ENCODE measurements at places on chromosomes 5 and 9.

GRCh38 chr9:116873937-116874914, 187.1 kb downstream of the TRIM32 start:
- no peak for DNase-seq

DNA sequence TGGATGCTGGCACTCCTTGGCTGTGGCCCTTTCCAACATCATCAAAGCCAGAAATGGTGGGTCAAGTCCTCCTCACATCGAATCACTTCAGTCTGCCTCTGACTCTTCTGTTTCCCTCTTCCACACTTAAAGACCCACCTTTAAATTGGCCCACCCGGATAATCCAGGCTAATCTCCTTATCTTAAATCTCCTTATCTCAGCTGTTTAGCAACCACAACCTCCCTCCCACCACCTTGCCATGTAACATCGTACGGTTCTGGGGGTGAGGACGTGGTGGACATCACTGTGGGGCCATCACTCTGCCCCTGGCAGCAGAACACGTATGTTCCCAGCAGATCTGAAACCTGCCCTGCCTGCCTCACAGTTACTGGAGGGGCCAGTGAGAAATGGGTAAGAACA, 11.5 kb downstream of the IGFBPL1 start:
- DNase-seq: no peak

DNA sequence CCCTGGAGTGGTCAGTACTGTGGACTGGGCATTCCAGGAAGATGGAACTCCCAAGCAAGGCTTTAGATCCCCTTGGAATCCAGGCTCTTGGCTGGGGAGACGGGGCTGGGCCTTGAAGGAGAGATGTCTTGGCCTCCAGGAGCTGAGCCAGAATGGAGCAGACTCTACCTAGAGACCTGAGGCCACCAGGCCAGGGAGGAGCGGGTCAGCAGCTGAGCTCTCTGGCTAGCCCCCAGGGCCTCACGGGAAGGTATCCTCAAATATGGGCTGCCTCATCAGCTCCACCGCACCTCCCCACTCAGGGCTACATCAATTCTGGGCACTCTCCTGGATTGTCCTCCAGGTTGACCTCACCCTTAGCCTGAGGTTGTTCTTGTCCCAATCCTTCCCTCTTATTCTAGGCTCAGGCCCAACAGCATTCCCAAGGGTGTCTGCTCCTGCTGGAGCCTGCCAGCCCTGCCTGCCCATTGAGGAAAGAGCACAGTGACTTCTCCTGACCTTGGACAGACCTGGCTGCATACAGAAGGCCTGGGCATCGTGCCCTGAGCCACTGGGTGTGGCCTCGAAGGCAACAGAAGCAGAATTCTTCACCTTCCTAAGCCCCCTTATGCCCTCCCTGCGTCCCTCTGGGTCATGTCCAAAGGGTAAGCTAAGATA, 3.0 kb upstream of the PDLIM4 start:
- DNase-seq: no peak

GRCh38 chr5:8505196-8505595, 636.2 kb downstream of the MTRR start:
- no peak for DNase-seq

GRCh38 chr5:160649304-160649703, 202.7 kb downstream of the ATP10B start:
- DNase-seq: no peak

- no peak for DNase-seq
These were observed 99.3 kb upstream of the HCN1 start for GRCh38 chr5:45795458-45795857.

GRCh38 chr9:12066455-12067035, 626.6 kb upstream of the TYRP1 start:
- no peak for DNase-seq

DNA sequence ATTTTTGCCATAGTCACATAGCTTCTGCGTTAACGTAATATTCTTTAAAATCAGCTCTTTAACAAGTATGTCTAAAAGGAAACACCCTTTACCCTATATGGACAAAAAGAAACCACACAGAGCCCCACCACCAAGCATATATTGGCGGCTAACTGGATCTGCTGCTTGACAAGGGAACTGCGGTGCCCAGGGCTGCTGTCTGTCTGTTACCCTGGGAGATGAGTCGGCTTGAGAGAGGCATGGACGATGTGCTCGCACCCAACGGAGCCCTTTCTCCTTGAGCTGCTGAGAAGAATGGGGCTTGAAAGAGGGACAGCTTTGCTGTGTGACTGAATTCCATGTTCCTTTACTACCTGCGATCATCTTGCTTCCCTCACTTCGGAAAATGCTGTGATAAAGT, 158.6 kb upstream of the SHB start:
- no peak for DNase-seq

GRCh38 chr9:93222890-93223259, 38.9 kb downstream of the WNK2 start:
- DNase-seq: no peak

DNA sequence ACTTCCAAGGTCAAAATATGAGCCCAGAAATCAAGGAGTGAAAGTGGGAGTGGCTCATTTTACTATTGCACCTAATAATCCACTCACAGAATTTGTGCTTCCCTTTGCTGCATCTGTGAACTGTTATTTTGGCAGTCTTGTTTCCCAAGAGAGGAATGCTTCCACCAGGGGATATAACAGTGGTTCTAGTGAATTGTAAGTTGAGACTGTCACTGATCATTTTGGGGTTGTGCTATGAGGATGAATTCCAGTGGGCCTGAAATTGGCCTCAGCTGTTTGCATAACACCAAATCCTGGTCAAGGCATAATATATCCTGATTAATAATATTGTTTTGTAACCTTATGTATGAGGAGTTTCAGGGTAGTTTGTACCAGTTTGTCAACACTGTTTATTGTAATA, 14.4 kb downstream of the FAM200C start:
- no peak for DNase-seq

DNA sequence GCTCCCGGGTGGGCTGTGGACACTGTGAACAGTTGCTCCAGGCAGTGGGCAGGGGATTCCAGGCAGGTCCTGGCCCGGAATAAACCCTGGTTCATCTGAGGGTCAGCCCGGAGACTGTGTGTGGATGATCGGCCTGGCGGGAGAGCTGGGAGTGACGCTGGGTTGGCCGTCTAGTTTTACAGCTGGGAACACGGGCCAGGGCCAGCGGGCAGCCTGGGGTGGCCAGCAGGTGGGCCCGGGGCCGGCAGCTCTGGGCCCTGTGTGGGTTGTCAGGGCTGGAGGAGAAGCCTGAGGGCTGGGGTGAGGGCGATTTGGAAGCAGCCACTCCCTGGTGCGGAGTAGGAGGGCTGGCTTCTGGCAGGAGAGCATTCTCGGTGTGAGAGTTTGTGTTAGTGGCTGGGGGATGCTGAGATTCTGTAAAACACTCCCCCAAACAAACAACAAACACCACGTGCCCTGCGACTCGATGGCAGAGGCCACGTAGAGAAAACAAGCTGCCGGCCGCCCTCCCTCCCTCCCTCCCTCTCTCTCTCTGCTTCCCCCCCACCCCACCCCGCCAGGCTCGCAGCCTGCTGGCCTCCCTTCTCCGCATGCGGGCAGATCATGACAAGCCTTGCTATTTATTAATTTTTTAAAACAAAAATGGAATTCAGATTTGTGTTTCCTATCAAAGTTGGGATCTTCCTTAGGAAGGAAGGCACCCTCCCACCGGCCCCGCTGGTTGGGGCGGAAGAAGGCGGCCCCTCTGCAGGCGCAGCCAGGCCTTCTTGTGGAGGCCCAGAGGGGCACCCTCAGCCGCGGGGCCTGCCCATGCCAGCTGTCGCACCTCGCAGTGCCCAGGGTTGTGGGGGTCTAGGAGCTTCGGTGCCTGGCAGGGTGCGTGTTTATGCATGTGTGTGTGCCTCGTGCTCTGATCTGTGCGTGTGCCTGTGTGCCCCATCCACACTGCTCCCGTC, 49.5 kb downstream of the RXRA start:
- no peak for DNase-seq

GRCh38 chr5:116032094-116032517, at the start of gene ARL14EPL:
Gene ARL14EPL (plus strand): TSS chr5:116032472. CDS start chr5:116051466, 18,994 bp downstream.
- DNase-seq: peak; percentile 9

DNA sequence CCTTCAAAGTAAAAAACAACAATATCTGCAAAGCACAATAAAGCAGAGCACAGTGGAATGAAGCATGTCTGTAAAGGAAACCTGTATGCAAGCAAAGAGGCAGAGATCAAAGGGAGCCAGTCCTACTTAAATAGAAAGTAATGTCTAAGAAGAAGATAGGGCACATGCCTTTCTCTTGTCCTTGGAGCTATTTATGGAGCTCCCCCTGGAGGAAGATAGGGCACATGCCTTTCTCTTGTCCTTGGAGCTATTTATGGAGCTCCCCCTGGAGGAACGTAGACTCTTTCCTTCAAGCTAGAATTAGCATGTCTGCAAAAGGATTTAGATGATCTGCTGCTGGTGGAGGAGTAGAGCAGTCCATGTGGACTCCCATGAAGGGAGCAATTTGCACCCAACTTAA, 168.1 kb upstream of the RASEF start:
- DNase-seq: no peak

DNA sequence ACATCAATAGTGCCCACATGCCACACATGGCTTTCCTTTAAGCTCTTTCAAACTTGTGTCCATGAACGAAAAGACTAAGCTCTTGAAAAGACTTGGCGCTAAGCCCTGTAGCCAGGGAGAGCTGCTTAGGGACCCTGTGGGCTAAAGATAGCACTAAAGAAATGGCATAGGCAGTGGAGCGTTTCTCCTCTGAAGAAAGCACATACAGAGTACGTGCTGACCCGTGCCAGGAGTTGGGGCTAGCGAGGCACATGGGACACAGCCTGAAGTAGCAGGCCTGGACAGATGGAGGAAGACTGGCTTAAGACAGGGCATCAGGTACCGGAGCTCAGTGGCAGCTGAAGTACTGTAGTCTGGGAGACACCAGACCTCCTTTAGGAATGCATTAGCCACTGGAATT, 39.7 kb downstream of the ADGRV1 start:
- no peak for DNase-seq

- DNase-seq: no peak
These were observed 139.8 kb downstream of the ESM1 start for GRCh38 chr5:54845567-54845941.

DNA sequence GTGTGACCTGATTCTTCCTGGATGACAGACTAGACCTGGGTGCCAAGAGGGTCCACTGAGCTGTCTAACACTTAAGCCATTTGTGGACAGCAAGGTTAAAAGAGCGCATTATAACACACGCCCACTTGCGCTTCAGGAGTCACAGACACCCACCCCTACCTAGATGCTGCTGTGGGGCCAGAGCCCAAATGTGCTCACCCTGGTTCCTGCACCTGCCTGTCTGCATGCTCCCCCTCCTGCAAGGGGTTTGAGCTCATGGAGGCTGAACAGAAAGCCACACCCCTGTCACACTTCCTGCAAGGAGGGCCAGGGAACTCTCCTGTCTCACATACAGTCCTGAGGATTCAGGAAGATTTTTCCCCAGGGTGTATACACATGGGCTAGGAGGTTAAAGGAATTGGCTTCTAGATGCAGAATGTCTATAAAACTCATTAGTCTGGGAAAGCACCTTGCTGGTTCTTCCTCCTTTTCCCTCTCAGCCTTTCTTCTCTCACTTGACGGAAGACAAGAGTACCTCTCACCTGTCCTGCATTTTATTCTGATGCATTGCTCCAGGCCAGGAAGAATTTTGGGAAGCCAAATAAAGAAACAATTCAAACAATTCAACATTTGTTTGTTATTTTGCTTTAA, 87.4 kb upstream of the LHFPL2 start:
- no peak for DNase-seq

- DNase-seq: no peak
These were observed 128.1 kb upstream of the RPS23 start for GRCh38 chr5:82406205-82406773.

GRCh38 chr5:123091298-123092222, 2.5 kb downstream of the PRDM6 start:
- DNase-seq: no peak

DNA sequence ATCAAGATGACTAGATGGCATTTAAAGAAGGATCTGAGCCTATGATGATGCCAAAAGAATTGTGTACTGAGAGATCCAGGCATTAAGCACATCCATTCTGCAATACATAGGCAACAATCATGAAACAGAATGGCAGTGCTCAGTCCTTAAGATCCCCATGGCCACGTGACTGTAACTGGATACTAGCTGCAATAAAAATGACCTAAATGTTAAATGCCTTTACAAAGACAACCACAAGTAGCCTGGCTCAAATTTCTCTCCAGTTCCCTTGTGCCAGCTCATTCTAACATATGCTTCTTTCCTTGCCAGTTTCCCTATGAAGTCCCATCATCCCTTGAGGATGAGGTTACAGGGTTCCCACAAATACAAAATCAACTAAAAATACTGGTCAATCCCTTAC, 148.3 kb upstream of the GHR start:
- DNase-seq: no peak

- no peak for DNase-seq
These were observed 161.9 kb downstream of the MAPKAP1 start for GRCh38 chr9:125544988-125545651.

GRCh38 chr9:75239176-75239575, 150.9 kb downstream of the OSTF1 start:
- no peak for DNase-seq

DNA sequence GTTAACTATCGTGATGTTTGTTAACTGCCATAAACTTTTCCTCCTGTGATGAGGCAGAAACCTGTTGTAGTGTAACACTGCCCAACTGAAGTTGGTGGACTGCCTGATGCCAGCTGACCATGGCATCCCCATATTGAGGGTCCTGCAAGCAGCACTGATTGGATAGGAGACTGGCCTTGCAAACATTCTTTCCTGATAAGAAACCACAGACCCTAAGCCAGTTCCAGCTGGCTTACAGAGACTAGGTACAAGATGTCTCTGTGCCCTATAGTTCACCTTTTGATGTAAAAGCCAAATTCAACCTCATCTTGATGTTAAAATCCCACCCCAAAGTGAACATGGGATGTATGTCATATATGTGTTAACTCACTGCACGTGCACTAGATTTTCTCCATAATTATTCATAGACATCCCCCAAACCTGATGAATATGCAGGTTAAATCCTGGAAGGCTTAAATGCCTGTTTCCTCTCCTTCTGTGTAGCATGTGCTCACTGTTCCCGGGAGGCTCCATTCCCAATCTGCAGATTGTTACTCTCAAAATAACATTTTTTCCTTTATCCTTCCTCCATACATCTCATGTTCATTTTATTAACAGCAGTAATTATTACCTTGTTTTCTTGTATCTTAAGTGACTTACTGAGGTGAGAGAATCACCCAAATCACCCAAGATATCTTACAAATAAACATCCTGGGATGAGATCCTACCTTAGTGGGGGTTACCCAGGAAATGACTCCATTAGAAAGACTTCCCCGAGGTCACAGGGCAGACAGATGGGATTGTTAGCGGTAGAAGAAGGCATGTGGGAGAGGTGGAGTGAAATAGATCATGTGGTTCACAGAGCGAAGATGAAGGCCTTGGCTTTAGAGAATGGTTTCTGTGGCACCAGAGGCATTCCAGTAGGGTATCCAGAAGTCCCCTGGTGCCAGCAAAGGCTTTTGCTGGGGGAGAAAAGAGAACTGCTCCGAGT, 566.7 kb downstream of the CCDC171 start:
- no peak for DNase-seq

GRCh38 chr5:141883892-141884318, 5.7 kb upstream of the PCDH1 start:
- DNase-seq: no peak

GRCh38 chr5:1840071-1840547, 38.9 kb downstream of the NDUFS6 start:
- DNase-seq: no peak

- DNase-seq: no peak
These were observed 165.1 kb downstream of the PLK2 start for GRCh38 chr5:58294598-58295305.
